ENCODE measurements at places on chromosomes 1 and 21.

- DNase-seq = no peak
Observed at GRCh38 chr1:115069659-115070308, 19.5 kb downstream of the TSPAN2 start.

- DNase-seq = peak; percentile 63
Observed at GRCh38 chr1:185441605-185442004, 124.6 kb upstream of the IVNS1ABP start.

DNA sequence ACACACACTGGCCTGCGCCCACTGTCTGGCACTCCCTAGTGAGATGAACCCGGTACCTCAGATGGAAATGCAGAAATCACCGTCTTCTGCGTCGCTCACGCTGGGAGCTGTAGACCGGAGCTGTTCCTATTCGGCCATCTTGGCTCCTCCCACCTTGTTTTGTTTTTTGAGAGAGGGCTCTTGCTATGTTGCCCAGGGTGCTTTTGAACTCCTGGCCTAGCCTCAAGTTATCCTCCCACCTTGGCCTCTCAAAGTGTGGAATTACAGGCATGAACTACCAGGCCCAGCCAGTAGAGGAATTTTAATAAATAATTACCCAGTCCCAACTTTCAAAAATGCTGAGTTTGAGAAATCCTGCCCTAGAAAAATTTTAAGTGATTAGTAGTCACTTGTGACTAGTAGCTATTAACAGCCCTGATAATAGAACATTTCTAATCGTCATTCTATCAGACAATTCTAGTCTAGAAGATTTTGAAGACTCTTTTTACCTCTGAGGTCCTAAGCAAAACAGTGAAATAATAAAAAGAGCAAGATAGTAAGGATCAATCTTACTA is 30.9 kb upstream of the SLC35D1 start:
- DNase-seq = no peak

DNA sequence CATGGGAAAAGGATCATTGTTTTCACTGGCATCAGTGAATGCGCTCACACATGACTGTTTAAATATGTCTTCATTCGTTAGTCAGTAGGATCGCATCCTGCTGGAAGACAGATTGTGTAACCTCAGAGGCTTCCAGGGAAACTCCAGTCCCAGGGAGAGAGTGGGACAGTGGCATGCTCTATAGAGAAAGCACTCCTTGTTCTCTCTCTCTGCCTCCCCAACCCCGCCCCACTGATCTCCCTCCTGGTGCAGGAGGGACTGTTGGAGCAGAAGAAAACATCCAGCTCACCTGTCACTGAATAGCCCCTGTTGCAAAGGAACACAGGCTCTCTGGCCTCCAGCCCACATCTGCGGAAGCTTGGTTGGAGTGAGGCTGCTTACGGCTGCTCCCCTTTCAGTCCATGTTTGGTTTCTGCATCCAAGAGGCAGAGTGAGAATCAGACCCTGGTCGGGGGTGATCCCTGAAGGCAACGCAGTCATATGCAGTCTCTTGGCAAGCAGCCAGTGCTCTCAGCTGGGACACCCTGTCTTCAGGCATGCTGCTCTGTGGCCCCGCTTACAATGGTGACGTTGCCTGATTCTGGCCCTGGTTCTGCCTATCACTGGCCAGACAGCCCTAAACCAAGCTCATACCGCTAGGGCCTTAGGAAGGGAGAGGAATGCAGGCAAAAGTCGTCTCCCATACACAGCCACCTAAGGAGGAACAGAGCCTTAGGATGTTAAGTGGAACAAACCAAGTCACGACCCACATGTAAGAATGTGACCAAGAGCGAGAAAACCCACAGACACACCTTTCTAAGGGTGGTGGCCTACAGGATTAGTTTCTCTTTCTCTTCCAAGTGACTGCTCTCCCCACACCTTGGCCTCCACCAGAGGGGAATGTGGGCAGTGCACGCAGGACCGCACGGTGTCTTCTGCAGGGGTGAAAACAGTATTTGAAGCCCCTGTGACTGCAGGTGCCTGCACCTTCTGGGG is 39.7 kb downstream of the BACE2 start:
- DNase-seq = peak; percentile 89

- DNase-seq = peak; percentile 4
Observed at GRCh38 chr1:57423656-57424211, at the start of gene DAB1. DAB1 (minus strand) TSS chr1:57424060; CDS start chr1:57291030, 133,030 bp downstream.

- peak; percentile 85 for DNase-seq
Observed at GRCh38 chr1:38009088-38009840, 3.3 kb upstream of the UTP11 start.

GRCh38 chr1:152125834-152126443 is 10.7 kb upstream of the TCHH start:
- DNase-seq = no peak

GRCh38 chr1:229862017-229862774 is 204.8 kb upstream of the GALNT2 start:
- DNase-seq = no peak

- no peak for DNase-seq
Observed at GRCh38 chr21:33869873-33870272, 45.7 kb downstream of the ATP5PO start.

Data from fibroblast of mammary gland (primary cell).